Keratinocyte (primary cell): ENCODE measurements at places on chromosomes 2 and 18. TPM values are rescaled to one million over a fixed set of nuclear protein-coding genes. Genes with fewer than 3 reads are reported as not detected.

DNA sequence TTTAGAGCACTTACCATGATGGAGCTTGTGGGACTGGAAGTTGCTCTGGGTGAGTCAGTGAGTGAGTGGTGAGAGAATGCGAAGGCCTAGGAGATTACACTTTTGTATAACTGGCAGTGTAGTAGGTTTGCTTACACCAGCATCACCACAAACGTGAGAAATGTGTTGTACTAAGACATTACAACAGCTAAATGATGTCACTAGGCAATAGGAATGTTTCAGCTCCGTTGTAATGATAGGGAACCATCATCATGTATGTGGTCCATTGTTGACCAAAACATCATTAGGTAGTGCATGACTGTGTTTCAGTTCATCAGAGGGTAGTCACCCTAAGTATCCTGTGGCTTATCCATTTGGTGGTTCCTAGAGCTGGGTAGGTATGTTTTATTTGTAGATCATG, 11.9 kb downstream of the ZNF407 start:
- no peak overlapping the region for H3K4me3 ChIP-seq
- H3K4me1 ChIP-seq: no peaks in the 10 kb centered on the region
- DNase-seq: no peak
- H3K27me3 ChIP-seq: no peaks in the 10 kb centered on the region
- no peaks in the 10 kb centered on the region for H3K36me3 ChIP-seq
- no peak overlapping the region for H3K27ac ChIP-seq

DNA sequence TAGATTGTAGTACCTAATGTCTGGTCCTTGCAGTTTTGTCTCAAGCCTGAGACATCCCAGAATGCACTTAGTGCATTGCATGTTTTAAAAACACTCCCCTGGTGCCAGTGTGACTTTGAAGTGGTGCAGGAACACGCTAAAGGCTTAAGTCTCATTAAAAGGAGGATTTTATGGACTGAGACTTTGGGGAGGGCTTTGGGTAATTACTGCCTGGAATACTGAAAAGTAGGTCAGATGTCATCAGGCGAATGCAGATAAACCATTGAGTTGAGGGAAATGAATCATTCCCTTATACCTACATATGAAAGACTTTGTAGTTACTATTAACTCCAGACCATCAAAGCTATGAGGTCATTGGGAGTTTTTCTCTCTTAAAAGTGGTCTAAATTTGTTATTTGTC, 3.0 kb upstream of the OSBPL1A start:
- no peak for DNase-seq
- no peak overlapping the region for H3K4me3 ChIP-seq
- H3K36me3 ChIP-seq: no peaks in the 10 kb centered on the region
- H3K27ac ChIP-seq: no peak overlapping the region

- H3K27ac ChIP-seq: no peak overlapping the region
- H3K27me3 ChIP-seq: no peaks in the 10 kb centered on the region
- H3K4me1 ChIP-seq: no peaks in the 10 kb centered on the region
- DNase-seq: no peak
- H3K4me3 ChIP-seq: no peak overlapping the region
- H3K36me3 ChIP-seq: no peaks in the 10 kb centered on the region
These were observed 375.8 kb upstream of the NXPH2 start for GRCh38 chr2:139155991-139156390.

GRCh38 chr2:32250290-32250689, 14.4 kb downstream of the NLRC4 start:
- no peak for DNase-seq
- no peak overlapping the region for H3K27ac ChIP-seq
- no peaks in the 10 kb centered on the region for H3K36me3 ChIP-seq
- no peak overlapping the region for H3K4me3 ChIP-seq
- H3K4me1 ChIP-seq: no peaks in the 10 kb centered on the region
- H3K27me3 ChIP-seq: no peaks in the 10 kb centered on the region

DNA sequence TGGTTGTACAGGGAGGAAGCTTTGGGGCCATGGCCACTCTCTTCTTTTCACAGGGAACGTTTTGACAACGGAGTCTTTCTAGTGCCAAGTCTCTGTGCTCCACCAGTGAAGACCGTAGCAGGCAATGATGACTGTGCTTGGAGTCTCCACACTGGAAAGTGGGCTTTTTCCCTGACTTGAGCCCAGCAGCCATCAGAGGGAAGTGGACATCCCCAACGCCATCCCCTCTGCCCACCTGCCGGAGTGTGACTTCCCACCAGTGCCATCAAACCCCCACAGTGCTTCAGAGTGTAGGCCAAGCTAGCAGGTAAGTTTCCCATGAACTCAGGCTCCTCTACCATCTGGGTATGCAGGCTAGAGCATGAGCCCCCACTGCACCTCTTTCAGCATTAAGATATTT, 78.7 kb downstream of the APOB start:
- H3K36me3 ChIP-seq: no peaks in the 10 kb centered on the region
- H3K27ac ChIP-seq: no peak overlapping the region
- no peak for DNase-seq
- H3K4me3 ChIP-seq: no peak overlapping the region
- no peaks in the 10 kb centered on the region for H3K4me1 ChIP-seq
- H3K27me3 ChIP-seq: peaks cover 9% of the 10 kb centered on the region

GRCh38 chr2:126889496-126890135, 9.1 kb upstream of the TEX51 start:
- no peaks in the 10 kb centered on the region for H3K36me3 ChIP-seq
- no peak for DNase-seq
- no peaks in the 10 kb centered on the region for H3K27me3 ChIP-seq
- H3K4me1 ChIP-seq: no peaks in the 10 kb centered on the region
- no peak overlapping the region for H3K4me3 ChIP-seq

DNA sequence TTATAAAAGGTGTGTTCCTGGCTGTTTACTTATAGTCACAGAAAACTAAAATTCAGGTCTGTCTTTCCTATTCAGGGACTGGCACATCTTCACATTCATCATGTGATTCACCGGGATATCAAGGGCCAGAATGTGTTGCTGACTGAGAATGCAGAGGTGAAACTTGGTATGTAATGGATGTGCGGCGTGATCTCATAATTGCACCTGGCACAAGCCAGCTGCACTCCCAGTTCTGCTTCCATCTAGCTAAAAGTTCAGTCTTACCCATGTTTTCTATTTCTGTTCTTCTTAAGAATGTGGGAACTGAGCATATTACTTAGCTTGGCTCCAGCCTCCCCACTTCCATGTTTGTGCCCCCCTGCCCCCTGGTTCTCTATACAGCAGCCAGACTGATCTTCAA, 131.9 kb downstream of the MAP4K4 start:
- peaks cover 34% of the 10 kb centered on the region for H3K4me1 ChIP-seq
- H3K27me3 ChIP-seq: no peaks in the 10 kb centered on the region
- H3K27ac ChIP-seq: peak overlapping the region; percentile 58
- no peak for DNase-seq

- no peak for DNase-seq
- no peaks in the 10 kb centered on the region for H3K36me3 ChIP-seq
- H3K4me3 ChIP-seq: no peak overlapping the region
- no peak overlapping the region for H3K27ac ChIP-seq
- H3K4me1 ChIP-seq: no peaks in the 10 kb centered on the region
These were observed 81.9 kb upstream of the ZNF397 start for GRCh38 chr18:35158728-35159450.

DNA sequence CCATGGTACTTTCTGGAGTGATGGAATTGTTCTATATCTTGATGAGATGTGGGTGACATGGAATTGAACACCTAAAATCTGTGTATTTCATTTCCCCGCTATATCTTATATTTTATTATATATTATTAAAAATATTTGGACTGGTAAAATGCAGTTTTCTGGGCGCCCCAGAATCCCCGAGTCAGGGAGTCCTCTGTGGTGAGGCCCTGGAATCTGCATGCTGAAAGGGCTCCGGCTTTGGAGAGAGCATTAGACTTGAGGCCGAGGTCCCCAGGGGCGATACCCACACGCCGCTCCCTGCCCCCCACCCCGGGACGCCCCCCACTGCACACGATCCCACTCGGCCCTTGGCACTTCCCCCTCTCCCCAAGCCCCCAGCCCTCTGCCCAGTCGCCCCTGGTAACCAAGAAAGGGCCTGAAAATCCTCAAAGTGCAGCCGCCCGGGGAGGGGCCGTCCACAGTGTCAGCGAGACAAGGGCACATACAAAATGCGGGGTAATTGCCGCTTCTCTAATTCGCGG, 126.0 kb downstream of the ZFP36L2 start:
- no peaks in the 10 kb centered on the region for H3K36me3 ChIP-seq
- H3K4me3 ChIP-seq: no peak overlapping the region

DNA sequence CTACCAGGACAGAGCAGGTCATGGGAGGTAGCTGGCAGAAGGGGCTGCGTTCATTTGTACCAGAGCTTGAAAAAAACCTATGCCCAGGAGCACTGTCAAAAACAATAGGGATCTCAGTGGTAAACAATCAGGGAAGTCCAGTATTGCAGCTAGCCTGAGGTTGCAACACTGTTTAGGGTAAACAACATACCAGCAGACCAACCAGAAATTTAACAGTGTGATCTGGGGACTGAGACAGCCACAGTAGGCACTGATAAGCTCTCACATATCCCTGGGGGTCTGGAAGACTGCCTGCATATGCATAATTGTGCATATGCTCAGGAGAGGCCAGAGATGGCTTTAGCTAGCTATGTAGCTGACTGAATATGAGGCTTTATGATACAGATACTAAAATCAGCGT, 12.0 kb upstream of the ZCCHC2 start:
- H3K27me3 ChIP-seq: no peaks in the 10 kb centered on the region
- H3K4me1 ChIP-seq: peaks cover 3% of the 10 kb centered on the region
- no peaks in the 10 kb centered on the region for H3K36me3 ChIP-seq
- no peak overlapping the region for H3K4me3 ChIP-seq
- H3K27ac ChIP-seq: no peak overlapping the region

DNA sequence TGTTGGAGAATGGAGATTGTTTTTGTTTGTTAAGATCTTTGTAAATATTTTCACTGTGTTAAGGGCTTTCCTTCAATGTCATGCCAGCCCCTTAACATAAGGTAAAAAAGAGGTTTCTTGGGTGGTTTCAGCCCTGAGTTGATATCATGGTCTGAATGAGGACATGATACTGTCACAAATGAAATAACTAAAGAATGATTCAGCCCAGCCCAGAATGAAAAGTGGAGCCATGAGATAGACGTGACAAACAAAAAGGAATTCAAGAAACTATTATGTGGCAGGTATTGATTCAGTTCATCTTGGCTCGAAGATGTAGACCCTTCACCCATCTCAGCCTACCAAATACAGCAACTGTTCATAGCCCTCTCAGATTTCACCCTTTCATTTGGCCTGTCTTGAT, 88.6 kb upstream of the TTN start:
- no peaks in the 10 kb centered on the region for H3K4me1 ChIP-seq
- no peak overlapping the region for H3K4me3 ChIP-seq
- H3K36me3 ChIP-seq: no peaks in the 10 kb centered on the region
- no peak for DNase-seq
- no peaks in the 10 kb centered on the region for H3K27me3 ChIP-seq

DNA sequence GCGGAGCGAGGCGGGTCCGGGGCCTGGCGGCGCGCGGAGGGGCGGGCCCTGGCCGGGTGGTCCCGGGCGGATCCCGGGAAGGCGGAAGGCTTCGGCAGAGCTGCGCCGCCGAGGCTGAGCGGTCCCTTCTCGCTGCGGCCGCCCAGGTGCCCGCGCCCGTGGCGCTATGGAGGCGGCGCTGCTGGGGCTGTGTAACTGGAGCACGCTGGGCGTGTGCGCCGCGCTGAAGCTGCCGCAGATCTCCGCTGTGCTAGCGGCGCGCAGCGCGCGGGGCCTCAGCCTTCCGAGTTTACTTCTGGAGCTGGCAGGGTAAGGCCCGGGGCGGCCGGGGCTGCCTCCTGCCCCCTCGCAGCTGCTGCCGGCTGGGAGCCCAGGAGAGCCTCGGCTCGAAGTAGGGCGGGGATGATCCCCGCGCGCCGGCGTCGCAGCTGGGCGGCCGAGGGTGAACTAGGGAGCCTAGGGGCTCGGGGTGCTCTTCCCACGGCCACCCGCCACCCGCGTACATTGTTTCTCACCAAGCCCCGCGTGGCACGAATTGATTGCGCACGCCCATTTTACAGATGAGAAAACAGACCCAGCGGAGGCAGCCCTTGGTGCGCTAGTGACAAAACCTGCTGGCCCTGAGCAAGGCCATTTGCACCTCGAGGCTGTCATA, at the start of gene SLC66A3:
Gene SLC66A3, plus strand, starts transcription at position 87 of the 655 bp plus-strand sequence. Its CDS starts 80 bp downstream, at position 167.
- peaks cover 9% of the 10 kb centered on the region for H3K4me1 ChIP-seq
- H3K27me3 ChIP-seq: no peaks in the 10 kb centered on the region
- H3K27ac ChIP-seq: peak within 1 kb of the TSS; percentile 66
- no peaks in the 10 kb centered on the region for H3K36me3 ChIP-seq
- DNase-seq: no peak

DNA sequence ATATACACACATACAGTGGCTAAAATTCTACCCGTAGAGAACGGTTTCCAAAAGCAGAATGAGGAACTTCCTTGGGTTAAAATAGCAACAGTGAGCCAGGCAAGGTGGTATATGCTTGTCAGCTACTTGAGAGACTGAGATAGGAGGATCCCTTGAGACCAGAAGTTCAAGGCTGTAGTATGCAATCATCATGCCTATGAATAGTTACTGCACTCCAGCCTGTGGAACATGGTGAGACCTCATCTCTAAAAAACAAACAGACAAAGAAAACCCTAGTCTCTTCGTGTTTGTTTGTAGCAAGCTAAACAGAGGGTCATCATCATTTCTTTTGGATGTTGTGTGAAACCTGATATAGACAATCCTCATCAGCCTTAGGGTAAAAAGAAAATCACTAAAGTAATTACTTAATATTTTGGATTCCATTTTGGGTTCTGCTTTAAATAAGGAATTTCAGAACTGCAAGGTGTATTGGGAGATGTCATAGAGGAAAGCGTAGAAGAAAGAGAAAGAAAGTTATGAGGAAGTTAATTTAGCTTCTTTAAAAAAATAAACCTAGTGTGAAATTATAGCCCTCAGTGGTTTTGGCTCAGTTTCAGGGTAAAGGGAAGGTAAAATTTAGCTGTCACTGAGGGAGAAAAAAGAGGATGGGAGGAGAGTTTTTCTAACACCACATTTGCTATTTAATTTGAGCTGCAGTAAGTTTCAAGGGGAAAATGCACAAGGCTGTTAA, 46.5 kb downstream of the PLEK start:
- no peaks in the 10 kb centered on the region for H3K4me1 ChIP-seq
- H3K4me3 ChIP-seq: no peak overlapping the region
- no peak for DNase-seq
- no peak overlapping the region for H3K27ac ChIP-seq
- no peaks in the 10 kb centered on the region for H3K36me3 ChIP-seq

DNA sequence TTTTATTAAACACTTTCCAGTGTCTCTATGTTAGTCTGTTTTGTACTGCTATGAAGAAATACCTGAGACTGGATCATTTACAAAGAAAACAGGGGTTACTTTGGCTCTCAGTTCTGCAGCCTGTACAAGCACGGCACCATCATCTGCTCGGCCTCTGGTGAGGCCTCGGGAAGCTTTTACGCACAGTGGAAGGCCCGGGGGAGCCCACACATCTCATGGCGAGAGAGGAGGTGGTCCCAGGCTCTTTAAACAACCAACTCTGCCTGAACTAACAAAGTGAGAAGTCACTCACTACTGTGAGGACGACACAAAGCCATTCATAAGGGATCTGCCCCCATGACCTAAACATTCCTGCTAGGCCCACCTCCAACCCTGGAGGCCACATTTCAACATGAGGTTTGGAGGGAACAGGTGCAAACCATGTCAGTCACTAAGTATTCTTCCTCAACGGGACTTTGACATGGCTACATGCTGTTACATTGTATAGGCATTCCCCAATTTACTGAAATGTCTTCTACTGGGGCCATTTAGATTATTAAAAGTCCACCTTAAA, 26.1 kb downstream of the CYB5A start:
- H3K27me3 ChIP-seq: no peaks in the 10 kb centered on the region
- H3K36me3 ChIP-seq: no peaks in the 10 kb centered on the region
- no peak overlapping the region for H3K4me3 ChIP-seq
- DNase-seq: no peak

Gene CYP27C1
- 3.1 to 7.9 TPM (median 6.1 TPM) in 3 replicates for polyA plus RNA-seq

Gene TCF7L1
- 0.82 to 2.6 TPM (median 1.0 TPM) in 3 replicates for polyA plus RNA-seq

Gene SIX3
- not detected in 3 replicates for polyA plus RNA-seq

Gene UGT1A8
- polyA plus RNA-seq: 0.41 to 0.64 TPM (median 0.63 TPM) in 3 replicates

Gene ID2
- 3.5 to 14.3 TPM (median 6.3 TPM) in 3 replicates for polyA plus RNA-seq

Gene GTF2A1L
- polyA plus RNA-seq: not detected in 3 replicates

Gene XDH
- 27.7 to 55.4 TPM (median 40.6 TPM) in 3 replicates for polyA plus RNA-seq
